ENCODE measurements at places on chromosomes 3 and 15.

GRCh38 chr3:157999246-157999645, 107.0 kb downstream of the SHOX2 start:
- no peak for DNase-seq

- DNase-seq = no peak
Measured at GRCh38 chr3:26653811-26654425, 31.3 kb downstream of the LRRC3B start.

GRCh38 chr3:83769791-83770663, 1188.8 kb upstream of the CADM2 start:
- no peak for DNase-seq

DNA sequence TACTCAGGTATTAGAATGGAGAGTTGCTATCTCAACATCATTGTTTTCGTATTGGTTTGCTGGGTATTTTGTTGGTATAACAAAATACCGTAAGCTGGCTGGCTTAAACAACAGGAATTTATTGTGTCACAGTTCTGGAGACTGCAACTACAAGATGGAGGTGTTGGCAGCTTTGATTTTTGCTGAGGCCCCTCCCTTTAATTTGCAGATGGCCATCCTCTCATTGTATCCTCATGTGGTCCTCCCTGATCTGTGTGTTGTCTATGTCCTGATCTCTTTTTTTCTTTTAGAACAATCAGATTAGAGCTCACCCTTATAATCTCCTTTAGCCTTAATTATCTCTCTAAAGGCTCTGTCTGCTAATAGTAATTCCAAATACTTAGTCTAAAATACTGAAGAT, 299.8 kb upstream of the GOLIM4 start:
- DNase-seq = no peak

Measured in substantia nigra (tissue), 51 donors.